ENCODE measurements at places on chromosomes 7 and 10. TPM values are rescaled to one million over a fixed set of nuclear protein-coding genes. Genes with fewer than 3 reads are reported as not detected.
A peak's percentile ranks its signal among the peaks of the same experiment; 100 is the strongest.

GRCh38 chr10:101146392-101147251 is 15.5 kb downstream of the TLX1 start:
- DNase-seq, result no peak

- no peak for DNase-seq
Observed at GRCh38 chr10:114100848-114101741, 57.4 kb downstream of the ADRB1 start.

DNA sequence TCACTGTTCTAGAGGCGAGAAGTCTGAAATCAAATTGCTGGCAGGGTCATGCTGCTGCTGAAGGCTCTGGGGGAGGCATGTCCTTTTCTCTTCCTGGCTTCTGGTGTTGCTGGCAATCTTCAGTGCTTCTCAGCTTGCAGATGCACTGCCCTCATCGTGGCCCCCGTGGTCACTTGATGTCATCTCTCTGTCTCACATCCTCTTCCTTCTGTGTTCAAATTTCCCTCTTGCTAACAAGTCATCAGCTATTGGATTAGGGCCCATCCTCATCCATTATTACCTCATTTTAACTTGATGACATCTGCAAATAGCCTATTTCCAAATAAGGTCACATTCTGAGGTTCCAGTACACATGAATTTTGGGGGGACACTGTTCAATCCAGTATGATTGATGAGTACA is 36.6 kb upstream of the SRGN start:
- DNase-seq, result no peak

DNA sequence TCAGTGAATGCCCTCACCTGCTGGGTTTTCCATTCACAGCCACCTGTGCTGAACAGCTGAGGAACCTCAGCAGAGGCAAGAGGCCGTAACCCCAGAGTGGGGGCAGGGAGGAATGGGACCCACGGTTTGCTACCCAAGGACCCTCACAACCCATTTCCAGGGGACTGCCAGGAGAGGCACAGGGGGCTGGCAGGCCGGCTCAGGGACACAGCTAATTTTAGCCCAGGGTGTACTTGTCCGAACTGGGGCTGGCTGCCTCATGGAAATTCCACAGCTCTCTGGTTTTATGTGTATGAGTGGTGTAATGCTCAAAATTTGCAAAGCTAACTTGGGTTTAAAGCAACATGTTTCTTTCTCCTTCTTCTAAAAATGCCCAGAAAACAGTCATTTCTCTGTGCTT is 42.2 kb downstream of the MINDY4 start:
- DNase-seq, result no peak

WEE2 gene
- not detected for total RNA-seq

CALY gene
- total RNA-seq, result 2.1 TPM

C10orf53 gene
- total RNA-seq, result not detected

DNA sequence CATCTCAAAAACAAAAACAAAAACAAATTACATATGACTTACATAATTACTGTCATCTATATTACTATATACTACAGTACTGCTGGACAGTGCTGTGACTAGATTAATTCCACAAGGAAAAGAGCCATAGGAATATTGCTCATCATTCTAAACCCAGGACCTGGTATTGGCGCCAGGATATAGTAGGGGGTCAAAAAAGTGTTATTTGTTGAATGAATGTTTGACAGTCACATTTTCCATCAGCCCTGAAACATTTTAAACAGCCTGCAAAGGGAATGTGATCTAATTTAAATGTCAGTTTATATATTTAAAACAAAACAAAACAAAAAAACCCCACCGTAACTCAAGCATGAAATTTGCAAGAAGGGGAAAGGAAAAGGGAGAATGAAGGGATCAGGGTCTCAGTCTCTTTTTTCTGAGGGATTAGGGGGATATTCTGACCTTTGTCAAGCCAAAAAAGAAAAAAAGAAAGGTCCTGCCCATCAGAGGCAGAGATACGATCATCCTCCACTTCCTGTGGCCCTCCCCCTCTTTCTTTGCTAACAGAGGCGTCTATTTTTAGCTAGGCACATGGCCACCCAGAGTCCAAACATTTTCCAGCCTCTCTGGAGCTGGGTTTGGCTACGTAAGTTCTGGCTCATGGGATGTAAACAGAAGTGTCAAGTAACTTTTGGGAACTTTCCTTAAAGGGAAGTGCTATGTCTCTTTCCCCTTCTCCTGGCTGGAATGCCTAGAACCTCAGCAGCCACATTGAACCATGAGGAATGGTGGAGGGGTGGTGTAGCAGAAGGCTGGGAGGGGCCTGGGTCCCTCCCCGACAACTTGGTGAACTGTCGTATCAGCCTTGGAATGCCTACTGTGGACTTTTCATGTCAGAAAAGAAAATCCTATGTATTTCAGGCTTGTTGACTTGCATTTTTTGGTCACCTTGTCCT is 44.6 kb upstream of the DLG5 start:
- DNase-seq, result no peak

- DNase-seq, result no peak
Observed at GRCh38 chr7:50782375-50783208, at the start of gene GRB10. TSS of gene GRB10 (minus strand) at chr7:50782896. CDS start at chr7:50732322, 50,574 bp downstream.

IFIT3 gene
- 17.8 TPM for total RNA-seq

DNA sequence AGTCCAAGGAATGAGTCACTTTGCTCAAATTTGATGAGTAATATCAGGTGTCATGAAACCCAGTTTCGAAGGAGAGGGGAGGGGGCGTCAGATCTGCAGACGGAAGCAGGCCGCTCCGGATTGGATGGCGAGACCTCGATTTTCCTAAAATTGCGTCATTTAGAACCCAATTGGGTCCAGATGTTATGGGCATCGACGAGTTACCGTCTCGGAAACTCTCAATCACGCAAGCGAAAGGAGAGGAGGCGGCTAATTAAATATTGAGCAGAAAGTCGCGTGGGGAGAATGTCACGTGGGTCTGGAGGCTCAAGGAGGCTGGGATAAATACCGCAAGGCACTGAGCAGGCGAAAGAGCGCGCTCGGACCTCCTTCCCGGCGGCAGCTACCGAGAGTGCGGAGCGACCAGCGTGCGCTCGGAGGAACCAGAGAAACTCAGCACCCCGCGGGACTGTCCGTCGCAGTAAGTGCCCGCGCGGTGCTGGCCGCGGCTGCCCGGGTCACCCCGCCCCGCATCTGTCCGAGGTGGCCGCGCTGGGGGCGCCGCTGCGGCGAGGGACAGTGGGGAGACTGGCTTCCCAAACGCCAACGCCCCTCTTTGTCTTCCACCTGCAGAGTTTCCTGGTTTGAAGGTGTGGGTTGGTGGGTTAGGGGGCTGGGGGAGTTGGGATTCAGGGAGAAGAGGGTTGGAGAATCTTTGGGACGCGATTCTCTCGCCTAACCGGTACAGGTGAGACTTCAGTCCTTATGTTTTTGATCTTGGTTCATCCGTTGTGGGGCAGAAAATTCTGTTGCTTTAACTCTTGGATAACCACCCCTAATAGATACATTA is at the start of gene TAC1:
TSS of gene TAC1 (plus strand) at position 351 of the 829 bp plus-strand sequence. CDS start 527 bp downstream, outside the sequence.
- peak; percentile 39 for DNase-seq

DYNC1I1 gene
- total RNA-seq, result 4.4 TPM

- no peak for DNase-seq
Observed at GRCh38 chr7:149202831-149203231, 7.5 kb downstream of the ZNF282 start.

DNA sequence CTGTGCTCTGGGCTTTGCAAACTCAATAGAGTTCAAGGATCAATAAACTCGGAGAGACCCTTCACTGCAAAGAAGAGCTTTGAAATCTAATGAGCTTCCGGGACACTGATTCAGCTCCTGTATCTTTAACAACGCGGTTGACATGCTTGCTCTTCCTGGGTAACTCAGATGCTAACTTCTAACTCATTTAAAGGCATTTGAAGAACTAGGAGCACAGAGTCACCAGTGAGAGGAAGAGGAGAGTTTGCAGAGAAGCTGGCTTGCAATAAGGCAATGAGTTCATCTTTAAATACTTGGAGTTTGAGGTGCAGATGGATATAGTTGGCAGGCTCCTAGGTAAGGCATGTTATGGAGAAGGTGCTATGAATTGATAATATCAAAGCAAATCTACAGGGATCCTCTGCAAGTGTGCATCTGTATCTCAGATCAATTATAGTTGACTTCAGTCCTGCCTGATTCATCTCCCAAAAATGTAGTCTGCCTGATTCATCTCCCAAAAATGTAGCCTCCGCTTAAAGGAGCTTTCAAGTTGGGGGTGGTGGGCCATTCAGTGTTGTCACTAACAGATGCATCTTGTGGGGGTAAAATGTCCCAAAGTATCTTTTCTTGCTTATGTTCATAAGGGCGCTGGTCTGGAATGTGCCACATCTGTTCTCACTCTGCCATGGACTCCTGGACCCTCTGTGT is 182.5 kb upstream of the PRSS58 start:
- DNase-seq, result no peak

NFE2L3 gene
- 12.3 TPM for total RNA-seq
